ENCODE measurements at places on chromosomes 7 and 10. TPM values are rescaled to one million over a fixed set of nuclear protein-coding genes. Genes with fewer than 3 reads are reported as not detected.

DRGX gene
- total RNA-seq = not detected

MSRB2 gene
- 17.9 TPM for total RNA-seq

C10orf95 gene
- total RNA-seq = 5.7 TPM

TAS2R16 gene
- not detected for total RNA-seq

CASP2 gene
- 33.7 TPM for total RNA-seq

ZCWPW1 gene
- total RNA-seq = 4.9 TPM

DNA sequence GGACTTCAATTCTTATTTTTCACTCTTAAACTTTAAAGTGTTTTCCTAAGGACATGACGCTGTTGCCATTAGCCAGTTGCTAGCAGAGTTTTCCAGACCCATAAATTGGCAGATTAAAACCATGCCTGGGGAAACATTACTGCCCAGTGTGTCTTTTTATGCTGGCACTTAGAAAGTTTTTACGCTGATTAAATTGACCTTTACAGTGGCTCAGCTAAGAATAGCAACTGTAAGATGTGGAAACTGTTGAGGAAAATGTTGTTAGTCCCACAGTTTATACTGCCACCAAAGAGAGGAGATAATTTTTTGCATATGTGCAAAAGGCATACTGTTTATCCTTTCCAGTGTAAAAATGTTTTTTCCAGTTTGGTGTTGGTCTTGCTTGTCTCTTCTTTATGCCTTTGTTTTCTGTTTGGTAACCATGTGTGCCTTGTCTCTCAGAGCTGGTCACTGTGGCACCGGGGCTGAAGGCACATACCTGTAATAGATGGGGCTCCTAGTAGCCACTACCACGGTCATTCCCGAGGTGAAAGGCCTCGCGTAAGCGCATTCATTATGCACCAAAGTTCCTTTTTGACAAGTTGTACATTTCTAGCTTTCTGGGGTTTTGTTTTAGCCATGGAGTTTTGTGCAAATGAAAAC, 45.3 kb downstream of the CYP17A1 start:
- no peak overlapping the region for H3K27ac ChIP-seq
- H3K36me3 ChIP-seq = peaks cover 15% of the 10 kb centered on the region
- no peaks in the 10 kb centered on the region for H3K27me3 ChIP-seq
- peaks cover 50% of the 10 kb centered on the region for H3K4me1 ChIP-seq

- H3K27ac ChIP-seq = no peak overlapping the region
- H3K36me3 ChIP-seq = no peaks in the 10 kb centered on the region
- H3K4me3 ChIP-seq = no peak overlapping the region
These were observed 80.8 kb downstream of the CD36 start for GRCh38 chr7:80719261-80719660.

DNA sequence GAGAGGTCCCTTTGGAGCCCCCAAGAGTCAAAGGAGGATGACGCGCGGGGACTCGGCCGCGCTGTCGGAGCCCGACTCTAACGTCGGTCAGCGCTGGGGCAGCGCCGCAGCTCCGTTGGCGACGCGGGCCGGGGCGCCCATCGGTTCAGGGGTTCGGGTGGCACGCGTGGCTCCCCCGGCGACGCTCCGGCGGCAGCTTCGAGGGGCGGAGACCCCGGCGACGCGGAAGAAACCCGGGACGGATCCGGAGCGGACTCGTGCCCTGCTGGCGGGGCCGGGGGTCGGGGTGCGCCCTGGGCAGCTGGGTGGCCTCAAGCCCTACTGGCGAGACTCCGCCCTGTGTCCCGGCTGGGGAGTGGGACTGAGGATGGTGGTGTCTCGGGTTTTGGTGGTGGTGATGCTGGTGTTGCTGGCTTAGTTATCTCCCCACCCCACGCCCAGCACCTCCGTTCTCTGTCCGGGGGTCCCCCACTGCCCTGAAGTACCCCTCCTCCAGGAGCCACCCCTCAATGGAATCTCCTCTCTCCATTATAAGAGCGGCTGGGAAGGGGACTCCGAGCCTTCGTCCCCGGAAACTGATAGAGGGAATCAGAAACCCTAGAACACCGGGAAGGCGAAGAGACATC, at the start of gene NAT16:
Gene NAT16, minus strand, starts transcription at position 164 of the 626 bp plus-strand sequence. CDS start 5,486 bp downstream, outside the sequence.
- no peak for DNase-seq
- peaks cover 7% of the 10 kb centered on the region for H3K4me1 ChIP-seq
- H3K36me3 ChIP-seq = no peaks in the 10 kb centered on the region
- H3K4me3 ChIP-seq = no peak within 1 kb of the TSS

- H3K27me3 ChIP-seq = no peaks in the 10 kb centered on the region
- no peak for DNase-seq
- H3K4me3 ChIP-seq = no peak overlapping the region
- no peak overlapping the region for H3K27ac ChIP-seq
These were observed 52.7 kb downstream of the HIPK2 start for GRCh38 chr7:139725077-139725476.

GRCh38 chr10:33519130-33519860, 184.8 kb upstream of the NRP1 start:
- no peak for DNase-seq
- H3K27ac ChIP-seq = no peak overlapping the region
- H3K4me3 ChIP-seq = no peak overlapping the region
- no peaks in the 10 kb centered on the region for H3K4me1 ChIP-seq
- H3K27me3 ChIP-seq = no peaks in the 10 kb centered on the region

DNA sequence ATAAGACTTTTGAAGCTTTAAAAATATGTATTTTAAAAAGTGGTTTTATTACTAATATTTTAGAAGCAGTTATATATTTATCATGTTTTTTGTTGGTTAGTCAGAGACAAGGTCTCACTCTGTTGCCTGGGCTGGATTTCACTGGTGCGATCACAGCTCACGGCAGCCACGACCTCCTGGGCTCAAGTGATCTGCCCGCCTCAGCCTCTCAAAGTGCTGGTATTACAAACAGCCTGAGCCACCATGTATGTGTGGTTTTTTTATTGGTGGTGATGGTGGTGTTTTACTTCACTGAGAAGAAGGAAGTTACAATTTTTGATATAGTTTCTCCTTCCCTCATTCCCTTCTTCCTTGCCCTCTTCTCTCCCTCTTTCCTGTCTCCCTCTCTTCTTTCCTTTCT, 13.4 kb downstream of the NHLRC2 start:
- no peak overlapping the region for H3K4me3 ChIP-seq
- no peaks in the 10 kb centered on the region for H3K4me1 ChIP-seq
- no peak overlapping the region for H3K27ac ChIP-seq
- H3K36me3 ChIP-seq = no peaks in the 10 kb centered on the region
- no peaks in the 10 kb centered on the region for H3K27me3 ChIP-seq

DNA sequence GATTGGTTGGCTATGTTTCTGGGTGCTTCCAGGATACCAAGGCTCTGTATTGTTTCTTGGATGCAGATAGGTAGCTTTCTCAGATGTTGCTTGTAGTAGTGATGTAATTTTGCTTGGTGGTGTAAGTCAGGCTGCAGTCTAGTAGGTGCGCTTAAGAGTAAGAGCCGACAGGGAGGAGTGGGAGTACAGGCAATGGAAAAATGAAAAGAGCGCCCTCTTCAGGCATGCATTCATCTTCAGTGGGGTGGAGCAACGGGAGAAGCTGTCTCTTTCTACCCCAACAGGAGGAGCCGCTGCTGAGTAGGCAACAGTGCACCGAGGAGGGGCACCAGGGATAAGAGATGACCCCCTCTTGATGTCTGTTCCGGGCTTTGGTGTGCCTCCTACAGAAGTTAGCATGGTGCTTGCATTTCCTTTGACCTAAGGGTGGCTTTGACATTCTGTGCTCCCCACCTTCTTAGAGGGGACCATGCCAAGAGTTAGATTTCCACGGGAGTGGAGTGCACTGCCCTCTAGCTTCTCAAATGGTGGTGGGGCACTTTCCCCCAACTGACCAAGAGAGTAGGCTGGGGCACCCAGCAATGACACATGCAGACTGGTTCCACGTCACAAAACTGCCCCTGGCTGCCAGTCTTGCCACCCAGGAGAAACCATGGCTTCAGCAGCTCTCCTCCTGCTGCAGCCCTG, 56.1 kb downstream of the ZNF783 start:
- H3K27ac ChIP-seq = no peak overlapping the region
- no peaks in the 10 kb centered on the region for H3K36me3 ChIP-seq
- peaks cover 20% of the 10 kb centered on the region for H3K27me3 ChIP-seq
- DNase-seq = no peak
- no peaks in the 10 kb centered on the region for H3K4me1 ChIP-seq
- no peak overlapping the region for H3K4me3 ChIP-seq

GRCh38 chr7:43577485-43577951, 5.4 kb upstream of the STK17A start:
- H3K27ac ChIP-seq = no peak overlapping the region
- no peak overlapping the region for H3K4me3 ChIP-seq
- peaks cover 3% of the 10 kb centered on the region for H3K4me1 ChIP-seq
